ENCODE measurements at places on chromosomes 7 and 10.
A peak's percentile ranks its signal among the peaks of the same experiment; 100 is the strongest.

DNA sequence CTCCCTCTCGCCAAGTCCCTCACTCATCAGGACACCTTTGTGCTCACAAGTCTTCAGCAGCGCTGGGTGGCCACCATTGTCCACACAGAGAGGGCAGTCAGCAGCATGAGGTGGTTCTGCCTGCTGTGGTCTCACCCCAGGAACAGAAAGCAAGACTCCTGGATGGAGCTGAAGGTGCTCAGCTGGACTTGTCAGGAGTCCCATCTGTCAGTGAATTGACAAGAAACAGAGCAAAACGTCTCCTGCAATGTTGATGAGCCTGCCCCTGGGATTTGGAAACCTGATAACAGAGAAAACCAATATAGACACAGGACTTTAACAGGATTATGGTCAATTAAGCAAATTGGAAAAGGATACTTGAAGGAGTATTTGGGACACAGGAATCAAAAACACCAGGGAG lies 122.2 kb upstream of the PRSS58 start:
- no peak for DNase-seq

GRCh38 chr7:115014794-115015193 lies 92.9 kb downstream of the MDFIC start:
- no peak for DNase-seq

DNA sequence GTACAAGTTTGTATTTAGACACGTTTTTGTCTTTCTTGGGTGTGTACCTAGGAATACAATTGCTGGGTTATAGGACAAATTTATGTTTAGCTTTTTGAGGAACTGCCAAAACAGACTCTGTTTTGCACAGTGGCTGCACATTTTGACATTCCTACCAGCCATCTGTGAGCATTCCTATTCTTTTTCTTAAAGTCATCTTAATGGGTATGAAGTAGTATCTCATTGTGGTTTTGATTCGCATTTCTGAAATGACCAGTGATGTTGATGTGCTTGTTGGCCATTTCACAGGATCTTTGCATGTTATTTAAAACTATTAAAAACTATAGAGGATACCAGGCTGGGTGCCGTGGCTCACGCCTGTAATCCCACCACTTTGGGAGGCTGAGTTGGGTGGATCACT lies 32.6 kb upstream of the IL15RA start:
- no peak for DNase-seq

DNA sequence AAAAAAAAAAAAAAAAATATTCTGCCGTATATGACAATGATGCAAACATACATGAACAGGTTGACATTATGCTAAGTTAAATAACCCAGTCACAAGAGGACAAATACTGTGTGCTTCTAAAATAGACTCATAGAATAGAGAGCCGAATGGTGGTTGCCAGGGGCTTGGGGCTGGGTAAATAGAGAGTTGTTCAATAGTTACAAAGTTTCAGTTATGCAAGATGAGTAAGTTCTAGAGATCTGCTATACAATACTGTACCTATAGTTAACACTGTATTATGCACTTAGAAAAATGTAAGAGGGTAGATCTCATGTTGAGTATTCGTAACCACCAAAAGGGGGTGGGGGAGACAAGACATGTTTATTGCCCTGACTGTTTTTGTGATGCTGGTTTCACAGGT lies 77.1 kb upstream of the GNAI1 start:
- no peak for DNase-seq

- no peak for DNase-seq
Observed at GRCh38 chr10:12588091-12588860, 238.9 kb downstream of the CAMK1D start.

GRCh38 chr10:97583476-97583875 lies 713 bp upstream of the HOGA1 start:
- DNase-seq = no peak

- DNase-seq = peak; percentile 62
Observed at GRCh38 chr7:140638173-140638791, 2.3 kb downstream of the DENND2A start.

DNA sequence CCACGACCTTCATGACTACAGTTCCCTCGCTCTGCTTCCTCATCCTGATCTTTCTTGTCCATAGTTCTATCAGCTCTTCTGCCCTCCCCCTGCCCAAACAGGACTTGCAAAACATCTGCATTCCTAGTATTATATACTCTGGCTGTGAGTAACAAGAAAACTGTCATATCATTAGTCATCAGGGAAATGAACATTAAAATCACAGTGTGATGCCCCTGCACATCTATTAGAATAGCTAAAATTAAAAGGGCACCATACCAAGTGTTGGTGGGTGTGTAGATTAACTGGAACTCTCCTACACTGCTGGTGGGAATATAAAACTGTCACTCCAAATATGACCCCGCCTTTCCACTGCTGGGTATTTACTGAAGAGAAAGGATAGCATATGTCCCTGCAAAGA lies 141.8 kb downstream of the C7orf25 start:
- no peak for DNase-seq

- no peak for DNase-seq
Observed at GRCh38 chr10:14282276-14282675, 48.4 kb downstream of the FRMD4A start.

DNA sequence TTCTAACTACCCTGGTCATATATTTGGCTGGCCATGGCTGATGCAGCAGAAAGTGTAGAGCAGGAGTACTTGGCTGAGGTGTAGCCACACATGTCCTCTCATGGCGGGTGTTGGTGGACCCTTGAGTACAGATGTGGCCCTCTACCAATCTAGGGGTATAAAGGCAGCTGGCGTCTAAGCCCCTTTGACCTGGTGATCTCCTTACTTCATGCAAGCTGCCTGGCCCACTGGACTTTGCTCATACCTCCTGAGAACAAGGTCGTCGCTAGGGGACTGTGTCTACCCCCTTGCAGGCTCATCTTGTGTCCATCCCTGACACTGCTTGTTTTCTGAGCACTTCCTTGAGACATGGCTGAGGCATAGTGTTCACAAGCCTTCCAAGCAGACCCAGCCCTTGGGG lies 287.8 kb downstream of the RPS24 start:
- DNase-seq = no peak

- DNase-seq = no peak
Observed at GRCh38 chr7:17325364-17325763, 26.9 kb downstream of the AHR start.

DNA sequence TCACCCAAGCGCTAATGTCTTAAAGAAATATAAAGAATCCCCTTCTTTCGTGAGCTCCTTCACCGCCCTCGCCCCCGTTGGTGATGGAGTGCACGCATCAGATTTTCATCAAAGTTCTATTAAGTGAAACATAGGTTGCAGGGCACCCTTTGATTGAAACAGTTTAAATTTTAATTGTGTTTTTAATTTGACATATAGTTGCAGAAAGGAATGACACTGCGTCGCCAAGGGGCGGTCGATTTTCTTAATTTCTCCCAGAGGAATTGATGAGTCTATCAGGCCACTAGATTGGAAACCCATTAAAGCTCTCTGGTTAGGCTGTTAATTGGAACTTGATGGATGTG lies 4.1 kb upstream of the HMX2 start:
- no peak for DNase-seq

- DNase-seq = peak; percentile 23
Observed at GRCh38 chr10:118870467-118871243, 115.9 kb upstream of the CACUL1 start.

DNA sequence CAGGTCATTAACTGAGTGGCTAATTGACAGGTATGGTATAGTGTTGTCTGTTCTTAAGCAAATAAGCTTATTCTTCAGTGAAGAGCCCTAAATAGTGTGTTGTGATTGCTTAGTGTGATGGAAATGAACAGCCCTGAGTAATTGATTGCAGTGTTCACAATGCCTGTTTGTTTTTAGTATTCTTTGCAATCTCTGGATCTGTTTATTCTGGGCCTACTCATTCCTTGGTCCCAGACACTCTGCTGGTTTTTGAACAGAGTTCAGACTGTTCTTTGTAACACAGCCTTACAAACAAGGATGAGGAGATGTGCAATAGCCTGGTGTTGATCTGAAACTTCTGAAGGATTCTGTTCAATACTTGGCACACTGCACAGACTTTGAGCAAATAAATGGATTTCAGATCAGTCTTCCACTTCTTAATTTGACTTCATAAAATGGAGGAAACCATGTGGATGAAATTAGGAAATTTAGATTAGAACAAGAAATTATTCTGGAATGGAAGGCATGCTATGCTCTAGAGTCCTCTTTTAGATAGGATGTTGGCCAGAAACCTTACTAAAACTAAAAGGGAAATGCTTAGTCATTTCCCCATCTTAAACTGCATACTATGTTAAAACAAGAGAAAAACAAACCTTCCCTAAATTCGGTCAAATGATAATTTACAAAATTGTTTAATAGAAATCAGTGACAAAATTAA lies 444.2 kb upstream of the SEMA3D start:
- DNase-seq = no peak

DNA sequence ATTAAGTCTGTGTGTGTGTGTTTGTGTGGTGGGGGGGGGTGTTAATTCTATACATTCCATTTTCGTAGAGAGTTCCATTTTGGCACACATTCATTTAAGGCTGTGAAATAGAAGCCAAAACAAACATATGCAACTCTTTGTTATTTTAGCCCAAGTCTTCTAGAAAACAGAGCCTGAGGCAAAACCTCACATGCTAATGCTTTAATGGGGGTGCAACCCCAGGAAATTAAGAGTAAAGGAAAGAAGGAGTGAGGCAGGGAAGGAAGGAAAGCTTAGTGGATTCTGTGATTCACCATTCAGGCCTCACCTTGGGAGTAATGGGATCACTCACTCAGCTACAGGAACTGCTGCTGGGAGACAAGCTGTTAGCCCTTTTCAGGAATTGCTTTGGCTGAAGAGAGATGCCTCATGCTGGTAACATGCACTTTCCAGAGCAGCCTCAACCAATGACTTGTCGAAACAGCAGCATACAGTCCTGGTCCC lies 73.0 kb upstream of the CTTNBP2 start:
- DNase-seq = no peak

GRCh38 chr10:131769571-131770410 lies 131.0 kb upstream of the PPP2R2D start:
- DNase-seq = peak; percentile 51

- no peak for DNase-seq
Observed at GRCh38 chr10:44572146-44572545, 187.2 kb upstream of the CXCL12 start.

- no peak for DNase-seq
Observed at GRCh38 chr7:68432585-68432984, 1165.7 kb upstream of the AUTS2 start.

GRCh38 chr7:84336303-84336702 lies 141.7 kb upstream of the SEMA3A start:
- DNase-seq = no peak

DNA sequence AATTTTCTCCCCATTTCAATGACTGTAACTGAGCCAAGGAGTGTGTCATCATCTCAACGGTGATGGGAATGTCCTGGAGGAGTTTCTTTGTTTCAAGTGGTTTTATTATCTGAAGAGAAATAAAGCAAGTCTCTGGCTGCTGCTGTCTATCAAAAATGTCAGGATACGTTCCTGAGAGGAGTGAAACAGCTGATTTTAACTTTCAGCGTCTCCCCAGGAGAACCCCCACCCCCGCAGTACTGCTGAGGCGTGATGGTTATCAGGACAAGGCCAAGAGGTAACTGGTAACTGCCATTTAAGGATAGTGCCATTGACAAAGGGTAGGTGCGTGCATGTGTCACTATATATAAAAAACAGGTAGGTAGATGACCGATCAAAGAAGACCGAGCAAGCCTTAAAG lies 70.3 kb upstream of the LRGUK start:
- DNase-seq = no peak

DNA sequence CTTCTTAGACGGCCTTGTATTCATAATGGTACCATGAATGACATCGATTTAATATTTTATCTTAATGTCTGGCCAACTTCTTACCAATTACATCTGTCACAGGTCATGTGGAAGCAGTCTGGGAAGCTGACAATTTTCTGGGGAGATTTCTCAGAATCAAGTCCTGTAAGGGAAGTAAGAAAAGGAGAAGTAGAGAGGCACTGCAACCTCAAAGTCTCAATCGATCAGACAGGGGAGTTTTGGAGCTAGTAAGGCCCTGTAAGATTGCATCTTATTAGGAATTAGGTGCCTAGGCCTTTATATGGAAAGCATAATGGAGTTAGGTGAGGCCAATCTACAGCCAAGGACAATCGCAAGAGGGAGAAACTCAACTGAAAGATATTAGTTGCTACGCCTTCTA lies 694.6 kb upstream of the SORCS1 start:
- DNase-seq = no peak

DNA sequence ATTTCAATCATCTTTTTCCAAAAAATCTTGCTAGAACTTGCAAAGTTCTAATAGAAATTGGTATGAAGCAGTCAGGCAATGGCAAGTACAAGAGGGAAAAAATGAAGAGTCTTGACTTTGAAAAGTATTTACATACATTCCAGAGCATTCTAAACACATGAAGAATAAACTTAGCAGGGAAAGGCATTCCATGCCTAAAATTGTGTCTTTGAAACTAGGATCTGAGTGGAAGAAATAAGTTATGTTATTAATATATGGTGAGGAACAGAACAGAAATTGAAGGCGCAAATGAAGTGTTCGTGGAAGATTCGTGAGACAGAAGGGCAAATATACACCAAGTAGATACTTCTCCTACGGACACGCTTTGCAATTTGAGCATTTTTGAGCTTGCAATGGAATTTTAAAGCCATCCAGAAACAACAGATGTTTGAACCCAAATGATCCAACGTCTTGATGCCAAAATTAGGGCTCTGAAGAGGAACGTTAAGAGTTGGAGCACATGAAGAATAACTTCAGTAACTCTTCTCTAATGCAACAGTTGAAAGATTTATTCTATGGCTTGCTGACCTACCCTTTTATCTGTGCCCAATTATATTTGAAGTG lies 40.6 kb upstream of the SEPTIN7 start:
- no peak for DNase-seq

GRCh38 chr7:153385502-153385901 lies 626.0 kb downstream of the ACTR3B start:
- no peak for DNase-seq

GRCh38 chr10:57472823-57473619 lies 794.7 kb downstream of the IPMK start:
- no peak for DNase-seq

- DNase-seq = no peak
Observed at GRCh38 chr10:93815304-93816096, 57.8 kb downstream of the LGI1 start.

DNA sequence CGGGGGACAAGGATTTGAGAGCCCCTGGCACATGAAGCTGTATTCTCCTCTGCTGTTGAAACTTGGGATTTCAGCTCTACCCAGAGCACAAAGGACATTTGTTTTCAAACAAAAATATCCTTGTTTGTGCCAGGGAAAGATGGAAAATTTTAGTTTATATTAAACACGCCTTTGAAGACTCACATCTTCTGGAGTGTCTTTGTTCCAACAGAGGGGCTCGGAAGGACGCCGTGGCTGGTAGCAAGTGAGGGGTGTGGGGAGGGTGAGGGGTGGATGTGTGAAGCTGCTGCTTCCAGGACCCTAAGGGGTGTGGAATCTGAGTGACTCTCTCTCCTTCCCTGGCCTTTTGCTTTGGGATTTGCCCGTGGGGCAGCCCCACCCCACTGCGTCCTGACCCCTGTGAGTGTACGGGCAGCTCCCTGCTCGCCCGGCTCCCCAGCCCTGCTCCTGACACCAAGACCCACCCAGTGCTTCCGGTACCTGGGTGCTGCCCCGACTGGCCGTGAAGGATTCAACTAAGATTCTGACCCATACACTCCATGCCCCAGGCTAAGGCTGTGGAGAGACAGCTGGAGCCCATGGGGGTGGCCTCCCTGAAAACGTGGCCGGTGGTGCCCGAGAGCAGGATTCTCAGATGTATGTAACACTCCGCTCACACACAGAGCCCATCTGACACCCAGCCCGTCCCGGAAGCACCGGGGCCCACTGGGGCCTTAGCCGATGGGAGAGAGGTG lies 59.6 kb downstream of the ZRANB1 start:
- peak; percentile 73 for DNase-seq

All from tibial artery (tissue), 4 donors.